ENCODE measurements at places on chromosomes 7 and 10.
A peak's percentile ranks its signal among the peaks of the same experiment; 100 is the strongest.

- DNase-seq, result peak; percentile 22
Measured at GRCh38 chr10:60203993-60204618, 185.6 kb downstream of the ANK3 start.

DNA sequence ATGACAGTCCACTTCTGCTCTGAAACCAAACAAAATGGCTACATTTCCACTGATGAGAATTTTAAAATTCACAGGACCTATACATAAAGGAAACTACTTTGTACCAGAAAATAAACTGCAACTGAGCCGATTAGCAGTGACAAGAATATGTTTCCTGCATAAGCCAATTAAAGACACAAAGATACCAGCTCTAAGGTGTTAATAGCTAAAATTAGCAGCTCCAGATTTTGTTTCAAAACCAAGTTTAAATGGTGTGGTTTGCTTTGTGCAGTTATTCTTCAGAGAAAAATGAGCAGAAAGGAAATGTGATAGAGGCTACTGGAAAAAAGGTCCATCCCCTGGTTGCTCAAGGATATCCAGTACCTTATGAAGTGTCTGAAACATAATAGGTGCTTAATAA lies 123.2 kb downstream of the ANK3 start:
- no peak for DNase-seq

- DNase-seq, result no peak
Measured at GRCh38 chr7:27277628-27278027, 35.0 kb downstream of the EVX1 start.

GRCh38 chr10:50554995-50555568 lies 68.7 kb downstream of the SGMS1 start:
- DNase-seq, result no peak

DNA sequence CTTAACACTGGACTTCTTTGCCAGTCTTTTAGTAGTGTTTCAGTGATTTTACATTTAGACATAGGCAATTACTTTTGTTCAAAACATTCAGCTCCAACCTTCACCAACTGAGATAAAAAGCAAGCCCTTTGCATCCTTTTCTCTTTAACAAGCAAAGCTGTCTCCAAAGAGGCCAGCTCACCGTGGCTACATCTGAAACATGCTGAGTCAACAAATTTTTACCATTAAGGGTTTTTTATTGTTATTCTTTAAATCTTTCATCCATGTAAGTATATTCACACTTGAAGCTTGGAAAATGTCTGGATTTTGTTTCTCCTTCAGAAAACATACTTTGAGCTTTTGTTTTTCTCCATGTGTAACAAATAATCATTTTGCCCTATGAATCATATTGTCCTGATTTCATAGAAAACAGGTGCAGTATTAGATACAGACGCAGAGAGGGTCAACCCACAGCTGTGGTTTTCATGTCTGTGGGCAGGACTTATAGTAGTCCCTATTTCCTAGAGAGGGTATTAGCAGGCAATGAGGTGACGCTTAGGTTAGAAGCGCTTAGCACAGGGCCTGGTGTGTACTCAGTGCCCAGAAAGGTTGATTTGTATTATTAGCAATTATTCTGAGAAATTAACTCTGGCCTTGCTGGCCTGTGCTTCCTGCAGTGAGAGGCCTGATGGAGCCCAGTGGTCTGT lies 99.5 kb downstream of the MKI67 start:
- no peak for DNase-seq

DNA sequence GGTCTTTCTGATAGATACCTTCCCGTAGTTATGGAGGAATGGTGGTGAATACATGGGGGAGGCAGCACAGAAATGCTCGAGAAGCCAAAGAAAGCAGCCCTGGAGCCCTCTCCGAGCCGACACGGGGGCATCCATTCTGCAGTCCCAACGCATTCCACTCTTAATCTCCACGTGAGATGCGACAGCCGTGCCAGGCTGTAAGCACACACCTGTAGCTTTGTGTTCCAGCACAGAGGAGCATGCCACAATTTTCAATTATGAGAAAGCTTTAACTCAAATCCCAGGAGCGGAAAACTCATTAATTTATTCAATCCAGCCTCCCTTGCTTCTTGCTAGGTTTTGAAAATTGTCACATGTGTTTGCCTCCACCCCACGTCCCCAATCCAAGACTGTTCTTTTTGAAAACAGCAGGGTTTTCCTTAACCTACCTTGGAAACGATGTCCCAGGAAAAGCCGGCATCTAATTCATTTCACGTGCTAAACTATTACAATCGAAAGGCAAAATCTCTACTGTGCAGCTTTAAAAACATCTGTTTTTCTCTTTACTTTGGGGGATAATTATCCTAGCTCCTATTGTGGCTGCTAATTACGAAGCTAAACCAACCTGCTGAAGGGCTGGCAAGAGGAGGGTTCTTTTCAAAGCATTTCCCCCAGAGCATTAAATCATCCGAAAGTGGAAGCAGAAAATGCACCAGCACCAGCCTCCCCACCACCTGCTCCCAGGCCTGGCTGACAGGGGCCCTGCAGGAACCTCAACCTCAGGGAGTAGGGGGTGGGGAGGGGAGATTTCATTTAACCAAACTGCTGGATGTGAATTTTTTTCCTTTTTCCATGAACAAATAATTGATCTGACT lies 56.0 kb upstream of the CHST15 start:
- no peak for DNase-seq

GRCh38 chr7:75537731-75538130 lies 45.6 kb downstream of the SPDYE5 start:
- no peak for DNase-seq

GRCh38 chr7:120724955-120725354 lies 133.0 kb downstream of the TSPAN12 start:
- DNase-seq, result no peak

DNA sequence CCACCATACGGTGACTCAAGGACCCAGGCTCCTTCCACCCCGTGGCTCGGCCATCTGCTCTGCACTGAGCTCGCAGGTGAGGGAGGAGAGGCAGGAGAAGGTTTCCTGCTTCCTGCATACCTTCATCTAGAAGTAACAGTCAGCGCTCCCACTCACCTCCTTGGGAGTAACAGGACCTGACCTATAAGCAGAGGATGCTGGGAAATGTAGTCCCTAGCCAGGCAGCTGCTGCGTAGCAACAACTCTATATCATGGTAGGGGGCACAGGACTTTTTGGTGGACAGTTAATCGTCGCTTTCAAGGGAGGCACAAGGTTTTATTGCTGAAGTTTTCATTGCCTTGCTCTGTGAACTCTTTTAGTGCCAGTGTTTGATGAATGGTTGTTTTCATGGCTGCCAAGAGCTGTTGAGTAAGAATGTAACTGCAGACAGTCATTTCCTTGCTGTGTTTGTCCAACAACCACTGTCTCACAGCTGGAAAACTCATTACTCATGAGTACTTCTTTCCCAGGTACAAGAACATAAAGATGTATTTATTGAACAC lies 10.2 kb upstream of the ZFYVE27 start:
- DNase-seq, result no peak

Data from memory B cell (primary cell).